ENCODE measurements at places on chromosomes 1 and 21.
A peak's percentile ranks its signal among the peaks of the same experiment; 100 is the strongest.

DNA sequence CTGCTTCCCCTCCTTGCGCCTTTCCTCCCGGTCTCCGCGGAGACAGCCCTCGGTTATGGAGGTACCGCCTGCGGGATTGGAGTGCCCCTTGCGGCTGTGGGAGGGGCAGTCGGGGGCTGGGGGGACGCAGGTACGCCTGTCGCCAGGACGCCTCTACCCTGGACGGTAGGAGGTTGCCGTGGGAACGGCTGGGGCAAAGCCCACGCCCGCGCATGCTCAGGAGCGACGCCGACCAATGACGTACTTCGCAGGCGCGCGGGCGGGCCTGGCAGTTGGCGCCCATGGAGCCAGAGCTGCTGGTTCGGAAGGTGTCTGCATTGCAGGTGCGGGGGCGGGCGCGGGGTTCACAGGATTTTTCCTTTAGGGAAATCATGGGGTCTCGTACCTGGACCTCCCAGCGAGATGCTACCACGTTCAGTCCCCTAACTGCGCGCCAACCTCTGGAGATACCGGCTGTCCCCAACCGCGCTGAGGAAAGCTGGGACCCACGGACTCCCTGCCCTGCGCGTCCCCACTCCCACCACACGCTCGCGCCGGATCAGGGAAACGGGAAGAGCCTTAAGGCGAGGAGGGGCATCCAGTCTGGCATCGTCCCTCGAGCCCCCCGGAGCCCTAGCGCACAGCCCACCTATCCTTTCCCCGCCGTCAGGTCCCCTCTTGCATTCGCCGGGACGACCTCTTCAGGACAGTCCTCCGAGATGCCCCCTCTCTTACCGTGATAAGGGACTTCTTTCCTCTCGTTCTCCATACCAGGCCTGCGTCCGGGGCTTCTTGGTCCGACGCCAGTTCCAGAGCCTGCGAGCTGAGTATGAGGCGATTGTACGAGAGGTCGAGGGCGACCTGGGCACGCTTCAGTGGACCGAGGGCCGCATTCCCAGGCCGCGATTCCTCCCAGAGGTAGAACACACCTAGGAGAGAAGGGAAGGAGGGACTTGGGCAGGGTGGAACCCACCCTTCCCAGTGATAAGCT lies at the start of gene IQCC:
Gene IQCC, plus strand, starts transcription at position 271 of the 970 bp plus-strand sequence. Its CDS starts 11 bp downstream, at position 282.
- peak; percentile 82 for DNase-seq

GRCh38 chr1:118842452-118843201 lies 145.5 kb downstream of the TBX15 start:
- DNase-seq = no peak

DNA sequence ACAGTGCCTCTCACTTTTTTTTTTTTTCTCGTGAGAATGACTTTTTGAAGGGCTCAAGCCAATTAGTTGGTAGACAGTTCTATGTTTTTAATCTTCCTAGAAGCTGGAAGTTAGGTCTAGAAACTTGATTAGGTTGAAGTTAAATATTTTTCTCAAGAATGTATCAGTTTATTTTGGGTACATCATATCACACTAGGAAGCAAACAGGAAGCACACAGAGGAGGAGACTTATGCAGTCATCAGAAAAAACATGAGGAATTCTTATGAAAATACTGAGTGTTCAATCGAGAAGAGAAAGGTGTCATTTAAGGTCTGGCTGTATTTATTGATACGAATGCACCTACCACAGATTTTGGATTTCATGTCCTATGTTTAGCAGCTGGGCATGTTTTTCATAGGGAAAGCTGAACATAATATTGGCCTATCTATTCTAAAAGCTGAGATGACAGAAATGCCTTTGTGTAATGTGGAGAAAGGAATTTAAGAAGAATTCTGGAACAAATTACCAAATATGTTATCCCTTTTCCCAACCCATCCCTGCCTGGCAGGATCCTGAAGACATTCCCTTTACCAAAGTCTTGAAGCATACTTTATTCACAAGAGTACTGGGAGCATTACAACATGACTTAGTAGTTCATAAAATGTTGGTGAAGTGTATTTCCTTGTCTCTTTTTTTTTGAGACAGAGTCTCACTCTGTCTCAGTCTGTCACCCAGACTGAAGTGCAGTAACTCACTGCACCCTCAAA lies 17.5 kb upstream of the ZFP69B start:
- DNase-seq = no peak

DNA sequence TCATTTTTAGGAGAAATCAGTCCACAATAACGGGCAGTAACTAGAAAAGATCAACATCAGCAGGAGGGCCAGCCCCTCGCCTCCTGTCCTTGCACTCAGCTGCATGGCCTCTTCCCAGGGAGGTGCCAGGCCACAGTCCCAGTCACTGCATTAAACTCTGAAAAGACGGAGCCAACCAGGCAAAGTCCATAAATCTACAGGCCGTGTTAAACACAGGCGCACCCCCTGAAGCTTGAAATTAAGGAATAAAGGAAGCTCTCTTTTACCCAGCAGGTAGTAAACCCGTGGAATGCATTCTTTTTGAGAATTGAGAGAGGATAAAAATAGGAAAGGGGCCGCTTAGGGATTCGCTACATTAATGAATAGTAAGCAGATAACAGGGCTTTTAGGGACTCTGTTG lies 18.4 kb downstream of the H6PD start:
- DNase-seq = no peak

DNA sequence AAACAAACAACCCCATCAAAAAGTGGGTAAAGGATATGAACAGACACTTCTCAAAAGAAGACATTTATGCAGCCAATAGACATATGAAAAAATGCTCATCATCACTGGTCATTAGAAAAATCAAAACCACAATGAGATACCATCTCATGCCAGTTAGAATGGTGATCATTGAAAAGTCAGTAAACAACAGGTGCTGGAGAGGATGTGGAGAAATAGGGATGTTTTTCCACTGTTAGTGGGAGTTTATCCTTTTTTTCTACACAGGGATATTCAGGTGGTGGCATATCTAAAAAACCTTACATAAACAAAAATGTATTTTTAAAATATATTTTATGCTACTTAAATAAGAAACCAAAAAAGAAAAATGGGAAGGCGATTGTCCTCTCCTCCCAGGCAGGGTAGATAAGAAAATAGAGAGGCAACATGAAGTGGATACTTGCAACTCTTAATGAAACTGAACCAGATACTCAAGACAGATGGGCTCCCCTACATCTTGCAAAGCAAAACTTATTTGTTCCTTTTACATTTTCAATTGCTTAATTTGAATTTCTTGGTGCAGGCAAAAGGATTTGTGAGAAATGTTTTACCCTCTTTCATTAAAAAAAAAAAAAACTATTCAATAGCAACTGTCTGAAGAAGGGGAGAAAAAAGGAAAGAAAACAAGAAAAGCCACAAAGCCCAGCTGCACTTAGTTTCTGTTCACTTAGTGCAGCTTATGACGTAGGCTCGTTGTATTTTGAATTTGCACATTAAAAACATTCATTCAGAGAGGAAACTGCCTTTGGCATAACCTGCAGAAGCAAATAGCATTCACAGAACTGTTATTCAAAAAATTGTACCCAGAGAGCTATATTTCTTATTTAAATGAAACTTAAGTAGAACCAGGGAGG lies 36.9 kb upstream of the RGS1 start:
- no peak for DNase-seq

DNA sequence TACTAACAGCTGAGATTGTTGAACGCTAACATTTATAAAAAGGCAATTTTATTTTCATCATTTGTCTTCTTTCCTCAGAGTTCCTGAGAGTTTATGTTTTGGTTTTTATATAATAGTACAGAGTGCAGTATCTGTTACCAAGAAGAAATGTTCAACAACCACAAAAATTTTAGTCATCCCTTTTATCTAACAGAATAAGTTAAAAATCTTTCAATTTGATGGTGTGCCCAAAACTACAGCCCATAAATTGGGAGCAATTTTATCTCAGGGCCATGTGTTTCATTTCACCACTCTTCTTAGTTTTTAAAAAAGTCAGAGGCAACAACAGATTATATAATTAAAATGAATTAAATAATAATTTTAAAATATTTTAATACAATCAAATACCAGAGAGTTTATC lies 37.1 kb downstream of the NEXN start:
- DNase-seq = no peak
